Esophagus squamous epithelium (tissue), 5 donors: ENCODE measurements at places on chromosomes 1 and 21.

- DNase-seq = no peak
These were observed 14.0 kb downstream of the COL16A1 start for GRCh38 chr1:31689854-31690253.

DNA sequence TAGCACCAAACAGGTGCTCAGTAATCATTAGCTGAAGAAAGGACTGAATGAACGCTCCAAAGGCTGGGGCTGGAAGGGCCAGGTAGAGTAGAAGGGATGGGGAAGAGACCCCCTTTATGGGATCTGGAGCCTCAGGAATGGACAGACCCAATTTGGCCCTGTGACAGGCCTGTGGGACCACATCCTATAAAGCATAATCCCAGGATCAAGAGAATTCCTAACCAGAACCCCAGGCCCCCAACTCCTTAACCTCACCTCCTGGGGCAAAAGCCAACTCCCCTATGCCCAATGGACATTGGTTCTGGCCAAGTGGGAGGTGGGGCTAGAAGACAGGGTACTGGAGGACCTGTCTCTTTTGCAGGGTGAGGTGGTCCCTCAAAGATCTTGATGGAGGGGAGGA, 9.2 kb downstream of the HPCAL4 start:
- no peak for DNase-seq

- no peak for DNase-seq
These were observed 64.9 kb downstream of the MACF1 start for GRCh38 chr1:39269349-39269748.

GRCh38 chr1:29343908-29344307, 107.6 kb downstream of the PTPRU start:
- no peak for DNase-seq

- DNase-seq = no peak
These were observed 85.2 kb downstream of the DRAM2 start for GRCh38 chr1:111054656-111055055.

DNA sequence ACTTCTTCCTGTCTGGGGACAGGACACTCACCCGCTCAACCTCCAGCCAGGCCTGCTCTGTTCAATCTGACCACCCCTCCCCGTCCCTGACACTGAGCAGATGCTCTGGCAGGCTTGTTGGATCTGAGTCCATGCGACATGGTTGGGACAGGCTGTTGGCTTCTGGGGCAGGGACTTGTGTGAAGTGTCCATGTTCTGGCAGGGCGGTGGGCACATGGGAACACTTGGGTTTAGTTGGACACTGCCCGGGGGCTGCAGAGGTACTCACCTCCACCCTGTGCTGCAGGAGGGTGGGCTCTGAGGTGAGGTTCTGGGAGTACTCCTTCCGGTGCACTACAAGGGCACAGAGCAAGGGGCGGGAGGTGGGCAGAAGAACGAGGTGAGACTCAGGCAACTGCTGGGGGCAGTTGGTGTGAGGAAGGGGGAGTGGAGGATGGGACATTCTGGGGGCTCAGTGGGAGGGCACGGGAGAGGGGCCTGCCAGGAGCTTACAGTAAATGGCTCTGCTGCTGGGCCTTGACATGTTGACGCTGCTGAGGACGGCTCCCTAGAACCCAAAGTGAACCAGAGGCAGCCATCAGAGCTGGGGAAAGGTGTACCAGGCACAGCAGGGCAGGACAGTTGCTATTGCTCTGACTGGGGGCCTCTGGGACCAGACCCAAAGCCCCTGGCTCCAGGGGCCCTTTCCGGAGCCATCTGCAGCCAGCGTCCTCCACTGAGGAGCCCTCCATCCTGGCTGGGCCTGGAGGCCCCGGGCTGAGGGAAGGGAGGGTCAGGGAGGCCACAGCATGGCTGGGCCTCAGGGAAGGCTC, 2.3 kb downstream of the EPS8L3 start:
- DNase-seq = no peak

- no peak for DNase-seq
These were observed 57.9 kb upstream of the ADARB1 start for GRCh38 chr21:45016406-45017038.

GRCh38 chr1:82894635-82895034, 1093.9 kb downstream of the ADGRL2 start:
- DNase-seq = no peak

- DNase-seq = no peak
These were observed 9.7 kb downstream of the SMYD3 start for GRCh38 chr1:246497331-246497915.

GRCh38 chr1:33195556-33195955, 13.7 kb upstream of the TRIM62 start:
- DNase-seq = no peak

- no peak for DNase-seq
These were observed 128.4 kb upstream of the SOD1 start for GRCh38 chr21:31530897-31531705.

GRCh38 chr1:39110325-39110851, 84.2 kb downstream of the NDUFS5 start:
- DNase-seq = no peak

- no peak for DNase-seq
These were observed 27.3 kb downstream of the F11R start for GRCh38 chr1:160993544-160994193.

GRCh38 chr1:108653431-108654105, 7.3 kb downstream of the HENMT1 start:
- DNase-seq = no peak
